Thyroid gland (tissue), 4 donors: ENCODE measurements at places on chromosomes 6 and 20.

- no peak for DNase-seq
Measured at GRCh38 chr6:63236398-63236817, 25.1 kb downstream of the FKBP1C start.

DNA sequence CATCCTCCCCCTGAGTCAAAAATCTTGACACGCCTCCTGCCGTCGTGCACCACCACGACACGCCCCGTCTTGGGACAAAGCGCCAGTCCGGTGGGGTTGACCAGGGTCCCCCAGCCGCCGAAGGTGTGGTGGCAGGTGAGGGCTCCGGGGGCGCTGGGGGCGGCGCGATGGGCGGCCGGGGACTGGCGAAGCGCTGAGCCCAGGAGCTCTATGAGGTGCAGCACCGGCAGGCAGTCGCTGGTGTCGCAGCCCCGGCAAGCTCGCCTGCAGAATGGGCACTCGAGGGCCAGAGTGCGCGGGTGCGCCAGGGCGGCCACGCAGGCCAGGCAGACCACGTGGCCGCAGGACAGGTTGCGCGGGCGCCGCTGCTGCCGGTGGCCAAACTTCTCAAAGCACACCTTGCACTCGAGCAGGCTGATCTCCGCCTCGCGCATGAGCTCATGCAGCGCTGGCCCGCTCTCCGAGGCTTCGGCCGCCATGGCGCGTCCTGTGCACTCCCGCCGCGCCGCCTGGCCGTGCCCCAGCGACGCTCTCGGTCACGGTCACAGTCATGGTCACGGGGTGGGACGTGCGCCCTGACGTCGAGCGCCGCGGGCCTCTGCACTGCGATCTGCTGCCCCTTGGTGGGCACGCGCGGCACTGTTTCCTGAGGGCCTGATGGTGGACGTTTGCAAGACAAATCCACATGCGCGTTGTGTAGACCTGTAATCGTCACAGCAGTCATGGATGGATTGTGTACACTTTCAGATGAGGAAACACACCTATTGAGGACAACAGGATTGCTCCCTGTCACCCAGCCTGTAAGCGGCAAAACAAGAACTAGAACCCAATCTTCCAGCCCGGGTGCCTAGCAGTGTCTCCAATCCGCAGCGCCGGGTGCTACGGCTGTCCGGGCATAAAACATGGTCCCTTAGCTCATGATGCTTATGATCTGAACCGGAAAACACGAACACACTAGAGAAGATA, at the start of gene NHLRC1:
TSS of gene NHLRC1 (minus strand) at position 550 of the 966 bp plus-strand sequence. CDS start at position 479, 71 bp downstream.
- peak; percentile 94 for DNase-seq

GRCh38 chr6:958488-958887, 265.5 kb upstream of the EXOC2 start:
- no peak for DNase-seq

- DNase-seq = no peak
Measured at GRCh38 chr20:5674176-5674660, 76.0 kb upstream of the SHLD1 start.
